Dorsolateral prefrontal cortex (tissue), 122 donors: ENCODE measurements at places on chromosomes 1 and 21.

DNA sequence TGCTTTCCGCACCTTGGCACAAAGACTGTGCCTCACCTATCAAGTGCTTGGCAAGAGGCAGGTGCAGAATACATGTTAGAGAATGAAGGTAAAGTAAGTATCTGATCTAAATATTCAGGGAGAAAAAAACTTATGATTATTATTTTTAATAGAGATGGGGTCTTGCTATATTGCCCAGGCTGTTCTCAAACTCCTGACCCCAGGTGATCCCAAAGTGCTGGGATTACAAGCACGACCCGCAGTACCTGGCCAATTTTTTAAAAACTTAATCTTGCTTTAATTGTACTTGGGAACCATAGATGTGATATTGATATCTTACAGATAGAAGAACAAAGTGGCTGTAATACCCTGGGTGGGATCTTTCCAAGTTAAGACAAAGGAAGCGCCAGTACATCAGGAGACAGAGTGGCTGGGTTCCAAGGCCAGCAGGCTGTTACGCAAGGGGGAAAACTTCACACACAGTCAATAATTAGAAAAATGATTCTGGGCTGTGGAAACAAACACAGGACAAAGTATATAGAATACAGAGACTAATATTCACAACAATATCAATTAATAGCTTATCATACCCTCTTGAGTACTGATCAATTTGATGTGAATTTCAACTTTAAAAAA lies 58.6 kb upstream of the ATP1A1 start:
- no peak for DNase-seq

- no peak for DNase-seq
Observed at GRCh38 chr1:210447456-210448057, 118.9 kb downstream of the HHAT start.

DNA sequence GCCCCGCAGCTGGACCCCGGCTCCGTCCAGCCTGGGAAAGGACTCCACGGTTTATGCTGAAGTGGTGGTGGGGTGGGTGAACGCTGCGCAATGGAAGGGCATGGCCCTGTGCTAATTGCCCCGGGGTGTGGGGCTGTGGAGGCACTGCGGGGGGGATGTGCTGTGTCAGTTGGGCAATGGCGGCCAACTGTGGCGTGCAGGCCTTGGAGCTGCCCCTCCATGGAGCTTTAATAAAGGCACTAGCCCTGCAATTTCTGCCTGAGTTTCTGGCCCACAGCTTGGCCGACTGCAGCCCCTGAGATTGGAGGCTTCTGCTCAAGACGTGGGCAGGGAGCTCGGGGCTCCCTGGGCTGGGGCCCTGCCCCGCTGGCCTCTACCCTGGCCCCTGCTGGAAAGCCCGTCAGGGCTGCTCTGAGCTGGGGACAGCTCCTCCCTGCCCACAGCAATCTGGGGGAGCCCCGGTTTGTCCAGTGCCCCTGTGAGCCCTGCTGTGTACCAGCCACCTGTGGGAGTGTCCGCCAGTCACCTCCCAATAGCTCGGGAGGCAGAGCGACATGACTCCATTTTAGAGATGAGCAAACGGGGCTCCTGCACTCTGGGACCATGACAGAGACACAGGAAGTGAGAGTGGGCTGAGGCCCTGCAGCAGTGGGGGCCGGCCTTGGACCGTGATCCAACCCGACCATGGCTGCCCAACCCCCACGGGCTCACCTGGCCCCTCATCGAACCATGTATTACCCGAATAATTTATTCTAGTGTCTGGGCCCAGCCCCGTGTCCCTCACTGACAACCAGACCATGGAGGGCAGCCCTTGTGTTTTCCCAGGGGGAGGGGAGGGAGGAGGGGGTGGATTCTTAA lies 8.7 kb upstream of the TNFRSF14 start:
- no peak for DNase-seq

- DNase-seq = no peak
Observed at GRCh38 chr1:233215135-233215760, 80.3 kb downstream of the PCNX2 start.

DNA sequence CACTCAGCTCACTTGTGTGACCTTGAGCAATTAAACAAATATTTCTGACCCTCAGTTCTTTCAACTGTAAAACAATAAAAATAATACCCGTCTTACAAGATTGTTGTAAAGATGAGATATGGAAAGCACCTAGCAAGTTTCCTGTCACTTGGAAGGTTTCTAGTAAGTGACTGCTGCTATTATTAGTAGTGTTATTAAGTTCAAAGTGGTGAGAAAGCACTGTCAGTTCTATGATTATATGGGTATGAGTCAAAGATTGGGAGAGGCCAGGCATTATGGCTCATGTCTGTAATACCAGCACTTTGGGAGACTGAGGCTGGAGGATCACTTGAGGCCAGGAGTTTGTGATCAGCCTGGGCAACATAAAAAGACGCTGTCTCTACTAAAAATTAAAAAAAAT lies 145.4 kb downstream of the C1orf21 start:
- DNase-seq = no peak

GRCh38 chr1:101153692-101154091 lies 83.1 kb upstream of the S1PR1 start:
- DNase-seq = no peak

DNA sequence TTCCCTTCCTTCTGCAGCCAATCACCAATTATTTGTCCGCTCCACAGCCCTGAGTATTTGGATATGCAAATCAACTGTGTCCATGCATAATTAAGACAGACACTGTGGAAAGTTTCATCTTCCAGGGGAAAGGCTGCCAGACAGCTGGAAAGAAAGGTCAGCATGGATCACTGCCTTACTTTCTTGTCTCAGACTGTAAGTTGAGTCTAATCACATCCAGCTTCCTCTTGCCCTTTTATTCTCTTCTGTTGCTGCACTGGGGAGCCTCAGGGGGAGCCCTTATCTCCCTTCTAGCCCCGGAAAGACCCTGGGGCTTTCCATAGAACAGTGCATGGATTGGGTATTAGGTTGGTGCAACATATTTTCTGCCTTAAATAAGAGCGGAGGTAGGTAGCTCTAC lies 182.9 kb downstream of the OMA1 start:
- no peak for DNase-seq

DNA sequence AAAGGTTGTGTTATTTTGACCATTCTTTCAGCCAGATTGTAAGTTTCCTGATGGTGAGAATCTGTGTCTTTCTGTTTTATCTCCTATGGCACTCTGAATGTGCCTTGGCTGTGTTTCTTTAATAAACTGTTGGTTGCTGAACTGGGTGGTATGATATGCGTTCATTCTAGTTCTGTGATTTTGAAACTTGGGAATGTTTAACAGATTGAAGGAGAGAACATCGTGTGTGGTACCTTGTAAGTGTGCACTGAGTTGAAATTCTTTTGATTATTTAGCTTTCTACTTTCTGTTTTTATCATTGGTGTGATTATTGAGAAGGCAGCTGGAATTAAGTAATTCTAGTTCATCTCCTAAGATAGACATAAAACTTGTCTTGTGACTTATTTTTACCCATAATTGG lies 4.6 kb downstream of the BACH1 start:
- no peak for DNase-seq

GRCh38 chr21:44737706-44738354 lies 26.5 kb upstream of the TSPEAR start:
- no peak for DNase-seq

- no peak for DNase-seq
Observed at GRCh38 chr21:28579986-28580550, 412.6 kb downstream of the LTN1 start.

GRCh38 chr1:42163114-42163513 lies 1.4 kb downstream of the GUCA2A start:
- DNase-seq = no peak

- no peak for DNase-seq
Observed at GRCh38 chr1:244065960-244066388, 14.9 kb downstream of the ZBTB18 start.

GRCh38 chr1:76697361-76697760 lies 169.9 kb upstream of the ST6GALNAC5 start:
- no peak for DNase-seq

DNA sequence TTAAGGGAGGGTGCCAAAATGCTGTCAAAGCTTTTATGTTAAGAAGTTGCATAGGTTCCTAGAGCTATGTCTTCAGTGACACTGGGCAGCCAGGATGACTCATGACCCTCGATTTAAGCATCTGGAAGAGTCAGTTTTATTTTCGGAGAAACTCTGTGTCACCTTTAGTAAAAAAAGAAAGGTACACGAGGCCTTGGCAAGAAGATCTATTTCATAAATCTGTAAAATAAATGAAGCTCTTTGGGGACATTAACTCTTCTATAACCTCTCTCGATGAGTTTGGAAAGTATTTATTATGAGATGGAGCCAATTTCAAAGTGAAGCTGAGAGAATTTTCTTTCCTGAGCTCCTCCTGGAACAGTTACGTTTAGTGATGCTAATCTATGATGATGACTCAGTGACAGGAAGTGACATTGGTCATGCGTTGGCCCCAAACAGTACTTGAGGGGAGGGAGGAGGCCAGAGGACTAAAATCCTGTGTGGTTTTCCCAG lies 156.5 kb downstream of the HLX start:
- DNase-seq = no peak

GRCh38 chr1:161198897-161199431 lies at the start of gene ADAMTS4:
ADAMTS4 (minus strand) TSS chr1:161199054; CDS start chr1:161198627, 427 bp downstream.
- peak; percentile 88 for DNase-seq

GRCh38 chr1:12572522-12572921 lies 45.5 kb downstream of the DHRS3 start:
- no peak for DNase-seq

DNA sequence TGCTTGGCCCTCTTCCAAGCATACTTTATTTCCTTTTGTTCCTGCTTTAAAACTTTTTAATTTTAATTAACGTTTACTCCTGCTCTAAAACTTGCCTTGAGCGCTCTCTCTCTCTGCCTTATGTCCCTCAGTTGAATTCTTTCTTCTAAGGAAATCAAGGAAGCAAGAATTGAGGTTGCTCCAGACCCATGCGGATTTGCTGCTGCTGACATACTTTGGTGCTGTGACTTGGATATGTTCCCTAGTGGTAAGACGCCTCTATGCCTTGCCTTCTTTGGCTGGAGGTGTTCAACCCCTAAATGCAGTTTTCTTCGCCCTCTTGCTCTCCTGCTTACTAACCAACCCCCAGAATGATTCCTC lies 148.1 kb downstream of the ADSS2 start:
- DNase-seq = no peak

- DNase-seq = no peak
Observed at GRCh38 chr1:25750923-25751605, 48.9 kb upstream of the SELENON start.

- no peak for DNase-seq
Observed at GRCh38 chr1:246959944-246960693, 28.4 kb upstream of the AHCTF1 start.

- no peak for DNase-seq
Observed at GRCh38 chr1:227415115-227415790, 97.0 kb upstream of the CDC42BPA start.

DNA sequence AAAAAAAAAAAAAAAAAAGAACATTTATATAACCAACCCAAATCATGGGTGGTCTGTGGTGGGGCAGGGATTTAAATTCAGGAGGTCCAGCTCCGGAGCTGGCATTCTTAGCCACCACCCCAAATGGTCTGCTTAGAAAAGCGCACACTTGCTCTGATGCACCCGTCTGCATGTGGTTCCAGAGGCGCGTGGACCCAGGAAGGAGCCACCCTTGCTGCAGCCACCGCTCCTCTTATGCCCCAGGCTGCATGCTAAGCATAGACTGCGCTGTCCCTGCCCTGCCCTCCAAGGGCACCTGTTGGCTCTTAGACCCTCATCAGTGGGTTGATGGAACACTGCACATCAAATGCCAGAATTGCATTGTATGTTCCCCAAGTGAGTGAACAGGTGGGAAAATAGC lies 41.4 kb downstream of the ATP5PO start:
- no peak for DNase-seq

DNA sequence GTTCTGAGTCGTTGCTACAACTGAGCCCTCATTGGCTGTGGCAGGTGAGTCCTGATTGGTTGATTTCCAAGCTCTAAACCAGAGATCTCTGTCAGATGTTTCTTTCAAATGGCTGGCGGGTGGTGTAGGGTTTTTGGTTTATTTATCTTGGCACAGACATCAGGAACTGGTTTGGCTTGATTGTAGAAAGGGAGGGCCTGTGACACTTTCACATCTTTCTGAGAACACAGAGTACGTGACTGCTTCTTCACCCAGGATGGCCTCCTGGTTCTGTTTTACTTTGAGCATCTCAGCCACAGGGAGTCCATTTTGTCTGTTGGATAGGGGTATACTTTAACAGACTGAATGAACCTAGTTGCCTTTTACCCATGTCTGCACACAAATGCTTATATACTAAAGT lies 89.4 kb upstream of the GPR52 start:
- DNase-seq = no peak

- no peak for DNase-seq
Observed at GRCh38 chr1:39262802-39263201, 58.3 kb downstream of the MACF1 start.

- no peak for DNase-seq
Observed at GRCh38 chr1:101178341-101178687, 58.5 kb upstream of the S1PR1 start.

- no peak for DNase-seq
Observed at GRCh38 chr21:40146216-40146837, 279.1 kb downstream of the PCP4 start.

DNA sequence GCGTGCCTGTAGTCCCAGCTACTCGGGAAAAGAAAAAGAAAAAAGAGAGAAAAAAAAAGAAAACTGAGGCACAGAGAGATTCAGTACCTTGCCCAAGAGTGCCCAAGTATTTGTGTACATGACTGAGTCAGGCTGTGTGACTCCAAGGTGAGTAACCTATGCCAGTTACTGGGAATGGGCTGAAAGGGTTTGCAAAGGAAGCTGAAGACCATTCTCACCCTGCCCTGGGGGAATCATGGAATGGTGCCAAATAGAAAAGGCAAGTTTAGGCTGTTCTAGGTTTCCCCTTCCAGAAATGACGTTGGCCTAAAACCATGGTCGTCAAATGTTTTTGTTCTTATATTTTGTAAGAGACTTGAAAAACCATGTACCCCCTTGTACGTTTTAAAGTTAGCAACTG lies 37.9 kb upstream of the LRIG2 start:
- no peak for DNase-seq

DNA sequence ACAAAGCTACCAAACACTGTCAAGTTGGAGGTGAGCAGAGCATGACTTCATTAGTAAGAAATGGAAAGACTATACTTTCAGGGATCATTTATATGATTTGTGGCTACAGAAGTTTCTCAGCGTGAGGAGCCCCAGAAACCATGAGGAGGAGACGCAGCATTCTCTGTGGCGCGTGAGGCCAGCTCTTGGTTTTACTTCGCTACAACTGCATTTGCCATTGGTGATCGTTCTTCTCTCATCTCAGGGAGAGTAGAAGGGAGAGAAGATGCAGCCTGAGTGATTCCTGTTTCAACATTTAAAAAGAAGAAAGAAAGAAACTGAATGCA lies 94.5 kb upstream of the ATP1A1 start:
- no peak for DNase-seq
